Epithelial cell of umbilical artery (primary cell): ENCODE measurements at places on chromosomes 13 and 19. TPM values are rescaled to one million over a fixed set of nuclear protein-coding genes. Genes with fewer than 3 reads are reported as not detected.

LPAR6 gene
- total RNA-seq: 19.2 and 24.3 TPM in 2 replicates

NLRP11 gene
- not detected in 2 replicates for total RNA-seq

OR1I1 gene
- total RNA-seq: not detected in 2 replicates

ZNF429 gene
- total RNA-seq: 1.6 and 2.4 TPM in 2 replicates

RNF17 gene
- total RNA-seq: not detected in 2 replicates

ZNF546 gene
- total RNA-seq: 2.3 and 8.2 TPM in 2 replicates

ZNF547 gene
- 1.6 and 2.1 TPM in 2 replicates for total RNA-seq

ICAM1 gene
- total RNA-seq: 7.1 and 22.9 TPM in 2 replicates

KIR3DL1 gene
- not detected in 2 replicates for total RNA-seq

PEG3 gene
- 0.32 TPM in 1 of 2 replicates, not detected in the other for total RNA-seq

TBXA2R gene
- total RNA-seq: 0.30 and 0.65 TPM in 2 replicates

ZNF91 gene
- 6.2 and 9.1 TPM in 2 replicates for total RNA-seq

HMG20B gene
- 98.4 and 108 TPM in 2 replicates for total RNA-seq

PLIN5 gene
- 1.4 TPM in 1 of 2 replicates, not detected in the other for total RNA-seq

TMEM221 gene
- total RNA-seq: not detected in 2 replicates

RDH8 gene
- total RNA-seq: not detected in 2 replicates

OVOL3 gene
- not detected in 2 replicates for total RNA-seq

LGI4 gene
- not detected in 2 replicates for total RNA-seq

CATSPERD gene
- not detected in 2 replicates for total RNA-seq
